ENCODE measurements at places on chromosomes 5 and 9.

DNA sequence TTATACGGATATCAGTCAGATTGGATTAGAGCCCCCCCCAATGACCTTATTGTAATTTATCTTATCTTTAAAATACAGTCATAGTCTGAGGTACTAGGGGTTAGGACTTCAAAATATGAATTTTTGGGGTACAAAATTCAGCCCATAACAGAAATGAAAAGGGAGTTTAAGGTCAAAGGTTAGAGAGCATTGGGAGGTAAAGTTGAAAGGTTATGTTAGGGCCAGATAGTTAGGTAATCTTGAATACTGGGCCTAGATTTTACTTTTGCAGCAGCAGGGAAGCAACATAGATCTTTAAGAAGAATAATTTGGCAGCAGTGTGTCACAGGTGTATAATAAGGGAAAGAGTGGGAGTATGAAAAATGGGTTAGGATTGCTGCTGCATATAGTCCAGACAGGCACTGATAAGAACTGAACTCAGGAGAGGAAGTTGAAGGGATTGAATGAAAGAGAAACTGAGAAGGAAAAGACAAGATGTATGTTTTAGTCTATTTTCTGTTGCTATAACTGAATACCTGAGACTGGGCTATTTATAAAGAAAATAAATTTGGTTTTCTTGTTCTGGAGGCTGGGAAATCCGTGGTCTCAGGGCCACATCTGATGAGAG, 10.7 kb upstream of the GCNT4 start:
- no peak for DNase-seq

- DNase-seq: no peak
Observed at GRCh38 chr5:612498-613424, 621 bp downstream of the CEP72 start.

- peak; percentile 83 for DNase-seq
Observed at GRCh38 chr9:134434894-134435506, 108.7 kb downstream of the RXRA start.

DNA sequence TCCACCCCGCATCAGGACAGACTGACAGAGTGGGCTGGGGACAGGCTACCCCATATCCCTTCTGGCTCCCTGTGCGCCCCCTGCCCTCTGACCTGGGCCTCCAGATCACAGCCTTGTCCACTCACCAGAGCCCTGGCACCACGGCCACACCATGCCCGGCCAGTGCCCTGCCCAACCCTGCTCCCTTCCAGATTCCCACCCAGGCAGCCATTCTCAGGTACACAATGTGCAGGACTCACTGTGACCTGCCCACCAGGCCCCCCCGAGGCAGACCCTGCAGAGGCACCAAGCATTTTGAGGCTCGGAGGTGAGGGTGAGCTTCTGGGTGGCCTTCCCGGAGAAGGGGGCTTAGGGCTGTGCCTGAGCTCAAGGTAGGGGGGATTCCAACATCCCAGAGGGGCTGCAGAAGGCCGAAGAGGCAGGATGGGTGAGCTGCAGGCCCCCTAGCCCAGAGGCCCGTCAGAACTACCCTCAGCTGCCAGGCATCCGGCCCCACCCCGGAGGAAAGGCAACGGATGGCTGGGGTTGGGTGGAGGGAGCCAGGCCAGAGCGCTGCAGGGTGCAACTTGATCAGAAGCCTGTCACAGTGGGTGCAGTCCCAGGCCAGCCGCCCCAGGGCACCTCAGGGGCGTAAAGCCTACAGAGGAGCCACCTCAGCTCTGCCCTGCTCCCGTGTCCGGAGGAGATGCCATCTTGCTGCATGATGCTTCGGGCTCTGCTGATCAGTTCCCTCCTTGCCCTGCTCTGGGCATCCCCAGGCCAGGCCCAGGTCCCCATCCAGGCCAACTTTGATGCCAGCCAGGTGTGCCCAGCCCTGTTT, at the start of gene LCNL1:
Gene LCNL1 (plus strand): TSS at position 762 of the 820 bp plus-strand sequence. CDS start 594 bp downstream, outside the sequence.
- DNase-seq: no peak

GRCh38 chr5:173973616-173973969, 15.4 kb upstream of the C5orf47 start:
- no peak for DNase-seq

DNA sequence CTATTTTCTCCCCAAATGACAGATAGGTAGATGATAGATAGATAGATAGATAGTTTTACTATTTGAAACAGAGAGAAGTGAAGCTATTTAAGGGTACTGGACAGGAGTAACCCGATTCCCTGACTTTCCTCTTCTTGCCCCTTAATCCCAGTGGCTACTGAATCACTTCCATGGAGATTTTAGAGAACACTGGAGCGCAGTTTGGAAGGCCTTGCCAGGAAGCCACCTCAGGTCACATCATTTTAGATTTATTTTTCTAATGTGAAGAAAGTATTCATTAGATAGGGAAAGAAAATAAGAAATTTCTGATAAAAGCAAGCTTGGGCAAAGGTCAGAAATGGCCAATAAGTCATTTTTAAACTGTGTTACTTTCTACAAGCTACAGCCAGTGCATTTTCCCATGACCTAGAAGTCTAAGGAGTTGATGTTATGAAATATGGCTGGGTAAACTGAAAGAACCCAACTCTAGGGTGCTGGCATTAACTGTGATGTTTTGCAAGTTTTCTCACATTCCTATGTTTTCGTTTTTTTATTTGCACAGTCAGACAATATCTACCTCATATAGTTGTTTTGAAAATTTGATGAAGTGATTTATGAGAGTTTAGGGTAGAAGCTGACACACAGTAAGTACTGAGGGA, 544.7 kb upstream of the PTGER4 start:
- no peak for DNase-seq

GRCh38 chr5:128053291-128053954, 30.1 kb upstream of the SLC12A2 start:
- DNase-seq: no peak

- DNase-seq: peak; percentile 6
Observed at GRCh38 chr5:173567548-173567947, 48.9 kb downstream of the BOD1 start.

Data from non-pigmented ciliary epithelial cell (primary cell).